ENCODE measurements at places on chromosomes 13 and 19.

GRCh38 chr13:49063497-49063896 lies 87.8 kb downstream of the FNDC3A start:
- DNase-seq, result no peak

- no peak for DNase-seq
These were observed 351.9 kb downstream of the DACH1 start for GRCh38 chr13:71514900-71515743.

DNA sequence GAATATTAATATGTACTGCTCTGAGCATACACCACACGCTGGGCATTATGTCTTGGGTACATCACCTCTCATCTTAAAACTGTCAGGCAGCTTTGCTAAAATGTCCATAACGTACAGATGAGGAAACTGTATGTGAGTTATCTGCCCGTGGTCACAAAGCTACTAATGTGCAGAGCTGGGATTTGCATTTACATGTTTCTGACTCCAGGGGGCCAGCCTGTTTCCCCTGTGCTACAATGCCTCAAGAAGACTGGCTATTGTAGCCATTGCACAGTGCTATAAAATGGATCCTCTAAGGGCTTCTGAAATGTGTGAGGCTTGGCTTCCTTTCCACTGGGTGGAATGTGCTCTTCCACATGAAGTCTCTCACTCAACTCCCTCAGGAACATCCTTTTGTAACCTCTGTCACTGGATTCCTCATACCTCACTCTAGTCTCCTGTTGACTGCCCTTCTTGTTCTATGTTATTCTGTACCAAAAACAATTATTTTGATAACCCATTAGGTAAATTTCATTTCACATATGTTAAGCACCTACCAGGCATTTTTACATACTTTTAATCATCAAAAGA lies 95.6 kb upstream of the HTR2A start:
- DNase-seq, result no peak

- no peak for DNase-seq
These were observed 18.2 kb upstream of the PLAUR start for GRCh38 chr19:43688059-43688701.

GRCh38 chr19:19459707-19460251 lies 54.3 kb downstream of the GATAD2A start:
- no peak for DNase-seq

DNA sequence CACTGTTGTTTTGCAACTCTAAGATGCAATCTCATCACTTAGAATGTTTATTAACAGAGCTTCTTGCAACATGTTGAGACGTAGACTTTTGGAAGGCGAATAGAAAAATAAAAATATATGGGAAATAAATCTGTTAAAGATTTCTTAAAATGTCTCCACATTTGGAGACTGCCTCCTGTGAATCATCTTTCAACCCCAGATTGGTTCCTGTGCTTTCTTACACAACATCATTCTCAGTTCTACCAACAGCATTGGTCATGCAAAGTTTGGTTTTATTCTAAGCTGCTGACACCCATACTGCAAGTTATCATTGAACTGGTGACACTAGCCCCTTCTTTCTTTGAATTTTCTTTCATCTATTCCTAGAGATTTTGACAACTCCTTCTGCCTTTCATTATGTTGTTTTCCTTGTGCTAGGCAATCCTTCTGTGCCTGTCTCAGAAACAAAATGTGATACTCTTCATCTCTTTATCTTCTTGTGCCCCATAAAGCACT lies 1.6 kb upstream of the IGFL3 start:
- DNase-seq, result no peak

- no peak for DNase-seq
These were observed 311.6 kb downstream of the ENOX1 start for GRCh38 chr13:43475140-43475539.

- no peak for DNase-seq
These were observed 9.4 kb upstream of the SPC24 start for GRCh38 chr19:11164879-11165406.

DNA sequence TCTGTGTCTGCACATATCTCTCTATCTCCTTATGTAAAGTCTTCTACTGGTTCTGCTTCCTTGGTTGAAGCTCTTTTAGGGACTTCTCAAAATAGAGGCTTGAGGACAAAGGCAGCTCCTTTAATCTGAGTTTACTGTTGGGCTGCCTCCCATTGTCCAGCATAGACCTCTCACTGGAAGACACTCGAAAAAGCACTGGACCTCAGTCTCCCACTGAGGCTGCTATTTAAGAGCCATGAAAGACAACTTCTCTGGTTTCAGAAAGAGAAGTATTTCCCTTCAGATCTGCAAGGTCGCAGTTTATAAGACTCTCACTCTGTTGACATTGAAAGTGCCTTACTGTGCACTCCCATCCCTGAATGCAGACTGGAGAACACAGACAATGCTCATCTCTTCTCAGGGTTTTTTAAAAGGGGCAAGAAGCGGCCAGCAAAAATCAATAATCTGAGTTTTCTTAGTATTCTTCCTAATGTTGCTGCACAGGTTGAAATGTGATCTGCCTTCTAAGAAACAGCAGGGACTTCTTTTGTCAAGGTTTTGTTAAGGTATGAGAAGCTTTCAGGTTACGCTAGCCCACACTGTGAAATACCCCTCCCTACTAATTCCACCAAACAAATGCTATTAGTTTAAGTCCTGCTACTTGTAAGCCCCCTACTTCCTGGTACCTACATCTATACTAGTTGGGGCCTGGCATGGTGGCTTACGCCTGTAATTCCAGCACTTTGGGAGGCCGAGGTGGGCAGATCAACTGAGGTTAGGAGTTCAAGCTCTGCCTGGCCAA lies 450.0 kb upstream of the SLC10A2 start:
- no peak for DNase-seq

All from NCI-H187 (cell line).